ENCODE measurements at places on chromosomes 4 and X.

DNA sequence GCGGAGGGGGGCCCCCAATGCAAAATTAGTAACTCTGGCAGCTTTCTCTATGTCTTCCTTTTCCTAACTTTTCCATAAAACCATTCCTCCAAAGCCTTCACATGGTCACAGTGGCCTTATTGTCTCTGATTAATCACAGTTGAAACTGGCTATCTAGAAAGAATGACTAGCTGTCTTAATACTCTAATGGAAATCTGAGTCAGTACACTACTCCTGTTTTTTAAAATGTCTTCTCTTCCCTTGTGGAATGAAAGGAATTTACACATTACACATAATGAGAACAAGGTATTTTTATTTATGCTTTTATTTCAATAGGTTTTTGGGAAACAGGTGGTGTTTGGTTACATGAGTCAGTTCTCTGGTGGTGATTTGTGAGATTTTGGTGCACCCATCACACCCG lies 66.3 kb upstream of the PUDP start:
- no peaks in the 10 kb centered on the region for H3K36me3 ChIP-seq
- no peak overlapping the region for H3K27ac ChIP-seq
- H3K4me1 ChIP-seq = no peaks in the 10 kb centered on the region
- no peak overlapping the region for H3K4me3 ChIP-seq

- peaks cover 4% of the 10 kb centered on the region for H3K36me3 ChIP-seq
- DNase-seq = no peak
- H3K27ac ChIP-seq = no peak overlapping the region
- H3K27me3 ChIP-seq = no peaks in the 10 kb centered on the region
- no peak overlapping the region for H3K4me3 ChIP-seq
- H3K4me1 ChIP-seq = no peaks in the 10 kb centered on the region
Measured at GRCh38 chr4:184688447-184688846, 38.9 kb downstream of the PRIMPOL start.

DNA sequence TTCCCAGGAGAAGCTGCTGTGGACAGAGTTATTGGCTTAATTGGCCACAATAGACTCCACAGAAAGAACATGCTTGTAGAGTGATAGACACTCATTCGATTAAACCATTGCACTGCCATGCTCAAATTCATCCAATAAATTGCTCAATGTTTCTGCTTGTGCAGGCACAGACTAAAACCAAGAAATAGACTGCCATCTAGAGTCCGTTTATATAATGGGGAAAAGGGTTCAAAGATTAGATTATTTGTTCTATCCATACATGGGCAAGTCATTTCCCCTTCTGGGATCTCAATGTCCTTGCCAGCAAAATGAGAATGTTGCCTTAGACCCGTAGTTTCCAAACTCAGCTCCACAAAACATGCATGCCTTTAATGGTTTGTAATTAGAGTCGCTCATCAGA lies 8.7 kb downstream of the SMIM10 start:
- no peak overlapping the region for H3K27ac ChIP-seq
- H3K4me1 ChIP-seq = peaks cover 10% of the 10 kb centered on the region
- no peak overlapping the region for H3K4me3 ChIP-seq

DNA sequence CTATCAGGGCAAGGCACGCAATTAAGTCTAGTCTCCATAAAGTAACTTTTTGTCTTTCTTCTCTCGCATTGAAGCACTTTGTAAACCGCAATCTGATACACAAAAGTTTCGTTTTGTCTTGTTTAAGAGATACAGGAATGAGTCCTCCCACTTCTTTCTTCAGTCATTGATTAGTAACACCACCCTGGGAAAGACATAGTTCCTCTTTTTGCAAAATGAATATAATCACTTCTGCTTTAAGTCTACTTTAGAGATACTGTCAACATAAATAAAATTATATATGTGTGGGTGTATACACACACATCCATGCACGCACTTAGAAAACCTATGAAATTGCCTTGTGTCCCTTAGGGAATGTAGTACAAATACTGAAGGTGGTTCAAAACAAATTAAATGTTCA lies 11.7 kb downstream of the COQ2 start:
- no peak overlapping the region for H3K4me3 ChIP-seq
- H3K27ac ChIP-seq = no peak overlapping the region
- no peaks in the 10 kb centered on the region for H3K27me3 ChIP-seq

DNA sequence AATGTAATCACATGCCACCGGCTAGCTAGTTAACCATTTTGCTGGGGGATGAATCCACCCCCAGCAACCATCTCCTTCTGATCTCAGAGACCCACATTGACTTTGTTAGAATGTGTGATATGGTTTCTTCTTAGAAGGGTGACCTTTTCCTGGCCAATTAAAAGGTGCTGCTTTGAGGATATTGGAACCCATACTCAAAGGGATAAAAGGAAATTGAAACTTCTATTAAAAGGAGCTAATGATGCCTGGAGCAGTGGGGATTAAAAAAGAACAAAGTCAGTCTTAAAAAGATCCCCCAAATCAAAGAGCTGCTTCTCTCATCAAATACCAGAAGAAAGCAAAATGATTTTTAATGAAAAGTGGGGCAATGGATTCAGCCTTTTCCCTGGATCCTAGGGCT lies 214.1 kb downstream of the SHROOM3 start:
- no peaks in the 10 kb centered on the region for H3K27me3 ChIP-seq
- no peak for DNase-seq
- no peak overlapping the region for H3K27ac ChIP-seq
- no peak overlapping the region for H3K4me3 ChIP-seq
- no peaks in the 10 kb centered on the region for H3K36me3 ChIP-seq

DNA sequence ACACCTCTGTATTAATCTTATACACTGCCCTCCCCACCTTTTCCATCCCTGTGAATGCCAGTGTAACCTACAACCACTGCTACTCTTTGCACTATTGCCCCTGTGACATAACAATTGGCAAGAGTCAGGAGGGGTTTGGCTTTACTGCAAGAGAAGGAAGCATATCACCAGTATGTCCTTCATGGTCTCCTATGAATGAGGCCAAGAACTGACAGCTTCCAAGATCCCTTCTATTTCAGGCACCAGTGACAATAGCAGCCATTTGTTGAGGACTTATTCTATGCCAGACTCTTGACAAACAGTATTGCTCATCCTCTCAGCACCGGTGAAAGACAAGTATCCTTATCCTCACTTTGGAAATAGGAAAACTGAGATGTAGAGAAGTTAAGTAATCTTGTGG lies 363.9 kb downstream of the MID1IP1 start:
- no peak overlapping the region for H3K4me3 ChIP-seq
- H3K36me3 ChIP-seq = no peaks in the 10 kb centered on the region
- H3K27ac ChIP-seq = no peak overlapping the region
- no peaks in the 10 kb centered on the region for H3K27me3 ChIP-seq

DNA sequence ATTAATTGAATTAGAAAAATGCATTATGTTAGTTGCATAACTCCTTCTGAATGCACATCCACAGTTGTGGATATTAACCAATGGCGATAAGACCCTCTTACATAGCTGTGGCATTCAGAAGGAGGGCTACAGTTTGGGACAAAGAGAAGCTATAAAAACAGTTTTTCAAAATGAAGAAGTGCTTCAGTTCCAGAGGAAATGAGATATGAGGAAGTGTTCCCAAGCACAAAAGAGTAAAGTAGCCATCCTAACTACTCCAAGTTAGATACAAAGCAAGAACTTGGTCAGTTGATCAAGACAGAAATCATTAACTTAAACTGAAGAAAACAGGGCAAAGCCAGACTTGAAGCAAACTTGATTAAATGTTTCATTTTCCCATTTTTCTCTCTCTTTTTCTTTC lies 17.2 kb upstream of the ADGRL3 start:
- no peaks in the 10 kb centered on the region for H3K27me3 ChIP-seq
- H3K4me3 ChIP-seq = no peak overlapping the region
- no peaks in the 10 kb centered on the region for H3K36me3 ChIP-seq
- H3K4me1 ChIP-seq = no peaks in the 10 kb centered on the region

DNA sequence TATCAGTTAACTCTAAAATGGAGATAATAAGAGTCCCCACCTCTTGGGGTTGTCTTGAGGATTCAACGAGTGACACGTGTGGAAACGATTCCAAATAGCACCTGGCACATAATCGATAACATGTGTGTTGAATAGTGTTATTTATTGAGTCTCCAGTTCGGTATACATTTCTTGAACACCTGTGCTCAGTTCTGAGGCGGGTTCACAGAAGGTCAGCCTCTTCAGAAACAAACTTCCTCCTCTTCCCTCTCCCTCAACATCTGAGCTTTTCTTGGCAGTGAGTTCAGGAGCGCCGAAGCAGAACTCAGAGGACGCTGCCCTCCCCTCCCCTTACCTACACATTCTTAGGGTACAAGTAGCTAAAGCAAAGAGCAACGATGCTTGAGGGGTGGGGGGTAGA lies 934 bp downstream of the PDHA1 start:
- peak overlapping the region; percentile 74 for H3K4me3 ChIP-seq
- DNase-seq = no peak
- H3K4me1 ChIP-seq = peaks cover 27% of the 10 kb centered on the region
- no peaks in the 10 kb centered on the region for H3K27me3 ChIP-seq

DNA sequence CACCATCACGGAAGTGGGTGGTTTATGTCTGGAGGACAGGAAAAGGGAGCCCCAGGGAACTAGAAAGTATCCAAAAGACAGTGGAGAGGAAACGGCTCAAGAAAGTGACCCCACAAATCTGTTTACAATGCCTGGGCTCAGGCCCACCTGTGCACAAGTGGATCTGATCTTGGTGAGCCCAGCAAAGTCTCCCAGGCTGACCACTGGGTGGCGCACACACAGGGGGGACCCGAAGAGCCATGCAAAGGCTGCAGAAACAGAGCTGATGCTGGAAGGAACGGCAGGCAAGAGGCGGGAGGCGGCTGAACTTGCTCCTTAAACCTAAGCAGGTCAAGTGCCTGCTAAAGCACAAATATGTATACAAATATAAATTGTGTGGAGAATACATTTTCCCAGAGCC lies 9.6 kb downstream of the HAUS7 start:
- H3K27ac ChIP-seq = no peak overlapping the region
- DNase-seq = peak; percentile 64
- H3K27me3 ChIP-seq = no peaks in the 10 kb centered on the region

GRCh38 chr4:38123555-38123954 lies 163.4 kb downstream of the PTTG2 start:
- H3K27ac ChIP-seq = no peak overlapping the region
- H3K27me3 ChIP-seq = no peaks in the 10 kb centered on the region
- DNase-seq = no peak
- no peak overlapping the region for H3K4me3 ChIP-seq
- H3K4me1 ChIP-seq = peaks cover 10% of the 10 kb centered on the region

GRCh38 chr4:33850371-33850902 lies 2393.9 kb downstream of the ARAP2 start:
- H3K4me1 ChIP-seq = no peaks in the 10 kb centered on the region
- no peak for DNase-seq
- no peak overlapping the region for H3K27ac ChIP-seq
- no peak overlapping the region for H3K4me3 ChIP-seq
- no peaks in the 10 kb centered on the region for H3K27me3 ChIP-seq

GRCh38 chr4:109276482-109277095 lies 25.9 kb downstream of the COL25A1 start:
- no peak overlapping the region for H3K4me3 ChIP-seq
- peaks cover 4% of the 10 kb centered on the region for H3K27me3 ChIP-seq
- no peaks in the 10 kb centered on the region for H3K4me1 ChIP-seq
- DNase-seq = no peak
- no peaks in the 10 kb centered on the region for H3K36me3 ChIP-seq

DNA sequence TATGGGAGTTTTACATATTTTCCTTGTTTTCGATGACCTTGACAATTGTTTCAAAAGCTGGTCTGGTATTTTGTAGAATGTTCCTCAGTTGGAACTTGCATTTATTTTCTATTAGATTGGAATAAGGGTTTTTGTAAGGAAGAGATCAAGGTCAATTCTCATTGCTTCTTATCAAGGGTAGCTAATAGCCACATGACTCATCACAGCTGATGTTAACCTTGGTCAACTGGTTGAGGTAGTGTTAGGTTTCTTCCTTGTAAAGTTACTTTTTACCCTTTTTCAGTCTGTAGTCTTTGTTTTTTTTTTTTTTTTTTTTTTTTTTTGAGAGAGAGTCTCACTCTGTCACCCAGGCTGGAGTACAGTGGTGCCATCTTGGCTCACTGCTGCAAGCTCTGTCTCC lies 257.2 kb downstream of the SNCA start:
- no peak overlapping the region for H3K4me3 ChIP-seq
- H3K36me3 ChIP-seq = no peaks in the 10 kb centered on the region
- no peaks in the 10 kb centered on the region for H3K4me1 ChIP-seq
- H3K27ac ChIP-seq = no peak overlapping the region
- no peak for DNase-seq
- no peaks in the 10 kb centered on the region for H3K27me3 ChIP-seq

DNA sequence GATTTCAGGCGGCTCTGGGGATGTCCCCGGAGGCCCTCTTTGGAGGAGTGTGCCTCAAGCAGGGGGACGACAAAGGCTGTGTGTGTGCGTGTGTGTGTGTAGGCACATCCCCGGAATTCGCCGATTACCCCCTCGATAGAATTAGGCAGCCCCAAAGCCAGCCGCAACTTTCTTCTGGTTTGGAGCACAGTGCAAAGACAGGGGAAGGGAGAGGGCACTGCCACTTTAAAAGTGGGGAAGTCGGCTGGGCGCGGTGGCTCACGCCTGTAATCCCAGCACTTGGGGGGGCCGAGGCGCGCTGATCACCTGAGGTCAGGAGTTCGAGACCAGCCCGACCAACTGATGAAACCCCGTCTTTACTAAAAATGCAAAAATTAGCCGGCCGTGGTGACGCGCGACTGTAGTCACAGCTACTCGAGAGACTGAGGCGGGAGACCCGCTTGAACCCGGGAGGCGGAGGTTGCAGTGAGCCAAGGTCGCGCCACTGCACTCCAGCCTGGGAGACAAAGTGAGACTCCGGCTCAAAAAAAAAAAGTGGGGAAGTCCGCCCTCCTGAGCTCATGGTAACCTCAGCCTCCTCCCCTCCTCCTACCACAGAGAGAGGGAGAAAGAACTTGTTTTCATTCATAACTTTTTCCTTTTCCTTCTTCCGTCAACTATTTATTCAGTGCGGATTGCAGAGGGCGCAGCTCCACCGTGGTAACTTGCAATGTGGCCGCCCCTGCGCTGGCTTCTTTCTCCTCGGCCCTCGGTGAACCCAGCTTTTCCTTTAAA lies 2.4 kb downstream of the SPRY1 start:
- peak; percentile 1 for DNase-seq
- peaks cover 33% of the 10 kb centered on the region for H3K4me1 ChIP-seq
- H3K4me3 ChIP-seq = peak overlapping the region; percentile 65
- H3K36me3 ChIP-seq = no peaks in the 10 kb centered on the region
- no peak overlapping the region for H3K27ac ChIP-seq
- H3K27me3 ChIP-seq = peaks cover 4% of the 10 kb centered on the region

DNA sequence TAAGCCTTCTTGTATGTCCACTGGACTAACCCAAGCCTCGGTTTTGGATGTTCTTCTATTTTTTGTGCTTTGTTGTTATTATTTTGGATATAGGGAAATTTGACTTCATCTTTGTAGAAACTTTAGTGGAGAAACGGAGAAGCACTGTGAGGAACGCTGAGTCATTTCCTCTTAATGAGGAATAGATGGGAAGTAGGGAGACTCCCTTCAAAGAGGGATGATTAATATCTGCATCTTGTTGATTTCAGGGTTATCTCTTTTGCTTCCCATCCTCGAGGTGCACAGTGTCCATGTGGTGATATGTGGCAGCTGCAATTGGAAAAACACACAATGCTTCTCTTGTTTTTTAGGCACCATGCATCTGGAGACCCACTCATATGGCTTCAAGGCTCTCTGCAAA lies 1147.9 kb downstream of the NLGN4X start:
- H3K36me3 ChIP-seq = no peaks in the 10 kb centered on the region
- H3K27me3 ChIP-seq = no peaks in the 10 kb centered on the region
- DNase-seq = no peak
- no peaks in the 10 kb centered on the region for H3K4me1 ChIP-seq
- H3K4me3 ChIP-seq = no peak overlapping the region
